ENCODE measurements at places on chromosomes 6 and 20. TPM values are rescaled to one million over a fixed set of nuclear protein-coding genes. Genes with fewer than 3 reads are reported as not detected.

- no peak overlapping the region for H3K4me3 ChIP-seq
- H3K4me1 ChIP-seq, result peaks cover 10% of the 10 kb centered on the region
- no peak overlapping the region for H3K27ac ChIP-seq
- no peaks in the 10 kb centered on the region for H3K36me3 ChIP-seq
- no peak for DNase-seq
Observed at GRCh38 chr6:149990212-149990660, 26.5 kb downstream of the ULBP1 start.

DNA sequence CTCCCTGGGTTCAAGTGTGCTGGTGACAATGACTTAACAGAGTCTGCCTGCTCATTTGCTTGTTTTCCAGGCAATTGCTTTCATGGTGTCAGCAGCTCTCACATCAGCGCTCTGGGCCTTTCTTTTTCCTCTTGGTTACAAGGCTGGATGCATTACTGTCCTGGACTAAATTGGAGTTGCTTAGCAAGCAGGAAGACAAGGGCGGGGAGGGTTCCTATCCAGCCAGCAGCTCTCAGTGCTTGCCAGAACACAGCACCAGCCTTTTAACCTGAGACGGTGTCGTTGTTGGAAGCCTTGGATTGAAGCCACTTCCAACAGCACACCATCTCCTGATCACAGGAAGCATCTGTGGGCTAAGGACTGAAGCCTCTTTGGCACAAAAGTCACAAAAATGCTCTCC lies 606.9 kb downstream of the CDH26 start:
- H3K27ac ChIP-seq, result no peak overlapping the region
- no peaks in the 10 kb centered on the region for H3K4me1 ChIP-seq
- peak; percentile 49 for DNase-seq
- H3K4me3 ChIP-seq, result no peak overlapping the region
- H3K36me3 ChIP-seq, result no peaks in the 10 kb centered on the region

DNA sequence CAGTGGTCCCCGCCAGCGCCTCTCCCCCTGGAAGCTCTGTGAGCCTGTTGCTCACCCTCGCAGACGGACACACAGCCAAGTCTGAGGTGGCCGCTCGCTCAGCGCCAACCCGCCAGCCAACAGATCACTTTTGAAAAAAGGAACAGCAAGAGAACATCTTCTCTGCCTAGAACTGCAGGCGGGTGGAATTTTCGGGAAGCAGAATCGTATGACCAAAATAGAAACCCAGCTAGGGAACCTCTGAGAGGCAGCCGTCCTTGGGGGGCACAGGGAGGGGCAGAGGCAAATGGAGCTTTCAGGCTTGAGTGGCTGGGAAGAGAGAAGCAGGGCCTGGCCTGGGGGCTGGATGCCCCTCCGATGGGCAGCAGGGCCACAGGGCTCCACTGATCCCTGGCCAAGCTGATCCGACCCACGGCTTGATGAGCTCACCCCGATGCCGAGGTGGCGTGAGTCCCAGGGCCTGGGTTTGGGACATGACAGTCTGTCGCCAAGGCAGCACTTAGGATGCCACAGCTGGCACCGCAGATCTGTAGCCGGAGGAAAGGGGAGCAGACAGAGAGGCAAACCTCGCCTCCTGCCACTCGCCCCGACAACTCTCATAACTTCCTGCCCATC lies 9.8 kb downstream of the NFATC2 start:
- H3K4me3 ChIP-seq, result no peak overlapping the region
- peaks cover 5% of the 10 kb centered on the region for H3K4me1 ChIP-seq
- no peaks in the 10 kb centered on the region for H3K27me3 ChIP-seq
- H3K27ac ChIP-seq, result peak overlapping the region; percentile 37
- DNase-seq, result peak; percentile 57

GRCh38 chr6:39859025-39859424 lies 66.8 kb downstream of the DAAM2 start:
- no peak overlapping the region for H3K27ac ChIP-seq
- H3K27me3 ChIP-seq, result no peaks in the 10 kb centered on the region
- DNase-seq, result no peak
- H3K4me3 ChIP-seq, result no peak overlapping the region
- H3K4me1 ChIP-seq, result no peaks in the 10 kb centered on the region
- H3K36me3 ChIP-seq, result peaks cover 15% of the 10 kb centered on the region

GRCh38 chr20:60211618-60212463 lies 253.6 kb downstream of the CDH26 start:
- H3K27ac ChIP-seq, result no peak overlapping the region
- no peak for DNase-seq
- H3K4me3 ChIP-seq, result no peak overlapping the region

Gene TTK
- 0.69 TPM for polyA plus RNA-seq

- peaks cover 3% of the 10 kb centered on the region for H3K4me1 ChIP-seq
- no peaks in the 10 kb centered on the region for H3K36me3 ChIP-seq
- H3K27ac ChIP-seq, result no peak overlapping the region
- H3K4me3 ChIP-seq, result no peak overlapping the region
- no peaks in the 10 kb centered on the region for H3K27me3 ChIP-seq
Observed at GRCh38 chr6:135811170-135811569, 40.3 kb upstream of the PDE7B start.

GRCh38 chr6:159756508-159756907 lies 5.3 kb upstream of the ACAT2 start:
- H3K36me3 ChIP-seq, result peaks cover 45% of the 10 kb centered on the region
- H3K4me1 ChIP-seq, result no peaks in the 10 kb centered on the region
- H3K4me3 ChIP-seq, result no peak overlapping the region

Gene VIP
- polyA plus RNA-seq, result 13.0 TPM

- H3K4me1 ChIP-seq, result peaks cover 3% of the 10 kb centered on the region
- H3K27ac ChIP-seq, result no peak overlapping the region
- DNase-seq, result no peak
- H3K27me3 ChIP-seq, result no peaks in the 10 kb centered on the region
- no peak overlapping the region for H3K4me3 ChIP-seq
- H3K36me3 ChIP-seq, result no peaks in the 10 kb centered on the region
Observed at GRCh38 chr6:84517741-84518530, 246.5 kb downstream of the TBX18 start.

DNA sequence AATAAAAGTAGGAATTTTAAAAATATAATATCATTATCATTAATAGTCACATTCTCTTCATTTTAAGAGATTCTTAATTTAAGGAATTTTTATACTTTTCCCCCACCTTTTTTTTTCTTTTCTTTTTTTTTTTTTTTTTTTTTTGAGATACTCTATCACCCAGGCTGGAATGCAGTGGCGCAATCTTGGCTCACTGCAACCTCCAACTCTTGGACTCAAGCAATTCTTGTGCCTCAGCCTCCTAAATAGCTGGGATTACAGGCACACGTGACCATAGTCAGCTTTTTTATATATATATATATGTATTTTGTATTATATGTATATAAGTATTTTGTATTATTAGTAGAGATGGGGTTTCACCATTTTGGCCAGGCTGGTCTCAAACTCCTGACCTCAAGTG lies 457.7 kb downstream of the CDKAL1 start:
- H3K4me3 ChIP-seq, result no peak overlapping the region
- no peak overlapping the region for H3K27ac ChIP-seq
- H3K36me3 ChIP-seq, result no peaks in the 10 kb centered on the region
- no peaks in the 10 kb centered on the region for H3K27me3 ChIP-seq

Gene MRPL14
- polyA plus RNA-seq, result 219 TPM

Gene F13A1
- 15.6 TPM for polyA plus RNA-seq

Gene CALHM4
- not detected for polyA plus RNA-seq

Gene CTCFL
- 0.02 TPM for polyA plus RNA-seq

- H3K27me3 ChIP-seq, result no peaks in the 10 kb centered on the region
- no peak overlapping the region for H3K27ac ChIP-seq
- no peak overlapping the region for H3K4me3 ChIP-seq
- no peaks in the 10 kb centered on the region for H3K36me3 ChIP-seq
- DNase-seq, result no peak
Observed at GRCh38 chr6:19156443-19156842, 680.7 kb upstream of the ID4 start.

Gene CLDN20
- not detected for polyA plus RNA-seq

DNA sequence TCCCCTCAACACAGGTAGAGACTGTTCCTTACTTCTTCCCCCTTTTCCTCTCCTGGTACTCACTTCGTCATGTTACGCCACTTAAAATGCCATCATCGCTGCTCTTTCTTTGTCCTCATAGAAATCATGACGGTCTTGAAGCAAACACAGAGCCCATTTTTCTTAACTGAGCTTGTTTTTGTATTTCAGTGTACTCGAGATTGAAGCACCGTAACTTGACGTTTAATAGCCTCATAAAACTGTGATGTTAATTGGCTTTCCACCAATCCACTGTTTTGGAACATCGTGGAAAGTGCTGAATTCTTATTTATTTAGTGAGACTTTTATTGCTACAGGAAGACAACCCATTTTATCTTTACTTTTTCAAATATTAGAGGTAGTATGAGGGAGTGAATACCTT lies 38.7 kb downstream of the DUSP22 start:
- H3K36me3 ChIP-seq, result peaks cover 2% of the 10 kb centered on the region
- H3K4me1 ChIP-seq, result peaks cover 7% of the 10 kb centered on the region
- H3K27me3 ChIP-seq, result no peaks in the 10 kb centered on the region
- no peak overlapping the region for H3K4me3 ChIP-seq

Gene C6orf163
- 0.21 TPM for polyA plus RNA-seq

GRCh38 chr6:53048431-53049195 lies 16.6 kb upstream of the FBXO9 start:
- H3K27me3 ChIP-seq, result no peaks in the 10 kb centered on the region
- H3K4me1 ChIP-seq, result no peaks in the 10 kb centered on the region
- H3K27ac ChIP-seq, result no peak overlapping the region

DNA sequence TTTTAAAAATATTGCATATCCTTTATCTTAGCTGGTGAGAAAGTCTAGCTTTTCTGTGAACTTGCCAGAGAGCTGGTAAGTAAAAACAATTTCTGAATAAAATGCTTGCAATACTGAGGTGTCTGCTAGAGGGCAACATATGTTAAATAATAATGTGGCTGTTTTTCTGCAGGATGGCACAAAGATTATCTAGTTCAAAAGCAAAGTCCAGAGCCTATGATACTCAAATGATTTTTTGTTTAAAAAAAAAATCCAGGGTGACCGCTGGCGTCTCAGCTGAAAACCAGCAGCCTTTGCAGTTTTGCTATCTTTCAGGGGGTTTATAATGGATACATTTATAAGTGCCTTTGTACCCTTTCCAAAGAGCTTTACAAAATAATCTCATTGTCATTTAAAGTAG lies 194.9 kb downstream of the PHACTR1 start:
- H3K4me3 ChIP-seq, result no peak overlapping the region
- no peaks in the 10 kb centered on the region for H3K4me1 ChIP-seq
- no peak overlapping the region for H3K27ac ChIP-seq
- DNase-seq, result peak; percentile 66
- no peaks in the 10 kb centered on the region for H3K27me3 ChIP-seq

DNA sequence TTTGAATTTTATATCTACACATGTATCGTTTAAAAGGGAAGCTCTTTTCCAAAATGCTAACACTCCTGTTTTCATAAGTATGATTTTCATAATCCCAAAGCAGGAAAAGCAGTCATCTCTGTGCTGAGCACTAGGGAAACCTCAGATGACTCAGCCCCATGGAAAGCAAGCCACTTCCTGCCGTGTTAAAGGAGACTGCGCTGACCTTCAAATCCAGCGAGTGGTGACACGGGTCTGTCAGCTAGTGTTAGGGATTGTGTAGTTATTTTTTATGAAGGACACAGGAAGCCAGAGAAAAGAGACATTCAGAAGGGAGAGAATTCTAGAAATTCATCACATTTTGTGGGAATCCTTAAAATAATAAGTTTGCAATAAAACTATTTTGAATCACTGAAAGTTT lies 57.0 kb upstream of the CD93 start:
- peaks cover 12% of the 10 kb centered on the region for H3K4me1 ChIP-seq
- peaks cover 4% of the 10 kb centered on the region for H3K27me3 ChIP-seq
- no peak for DNase-seq
- peak overlapping the region; percentile 75 for H3K27ac ChIP-seq

GRCh38 chr20:8718279-8718678 lies 350.6 kb upstream of the PLCB4 start:
- no peaks in the 10 kb centered on the region for H3K4me1 ChIP-seq
- H3K27me3 ChIP-seq, result no peaks in the 10 kb centered on the region
- peak; percentile 27 for DNase-seq
- H3K4me3 ChIP-seq, result no peak overlapping the region
- no peaks in the 10 kb centered on the region for H3K36me3 ChIP-seq

GRCh38 chr20:20184706-20185105 lies 132.4 kb downstream of the CFAP61 start:
- no peaks in the 10 kb centered on the region for H3K27me3 ChIP-seq
- no peaks in the 10 kb centered on the region for H3K36me3 ChIP-seq
- DNase-seq, result no peak
- no peak overlapping the region for H3K27ac ChIP-seq
- H3K4me3 ChIP-seq, result no peak overlapping the region

DNA sequence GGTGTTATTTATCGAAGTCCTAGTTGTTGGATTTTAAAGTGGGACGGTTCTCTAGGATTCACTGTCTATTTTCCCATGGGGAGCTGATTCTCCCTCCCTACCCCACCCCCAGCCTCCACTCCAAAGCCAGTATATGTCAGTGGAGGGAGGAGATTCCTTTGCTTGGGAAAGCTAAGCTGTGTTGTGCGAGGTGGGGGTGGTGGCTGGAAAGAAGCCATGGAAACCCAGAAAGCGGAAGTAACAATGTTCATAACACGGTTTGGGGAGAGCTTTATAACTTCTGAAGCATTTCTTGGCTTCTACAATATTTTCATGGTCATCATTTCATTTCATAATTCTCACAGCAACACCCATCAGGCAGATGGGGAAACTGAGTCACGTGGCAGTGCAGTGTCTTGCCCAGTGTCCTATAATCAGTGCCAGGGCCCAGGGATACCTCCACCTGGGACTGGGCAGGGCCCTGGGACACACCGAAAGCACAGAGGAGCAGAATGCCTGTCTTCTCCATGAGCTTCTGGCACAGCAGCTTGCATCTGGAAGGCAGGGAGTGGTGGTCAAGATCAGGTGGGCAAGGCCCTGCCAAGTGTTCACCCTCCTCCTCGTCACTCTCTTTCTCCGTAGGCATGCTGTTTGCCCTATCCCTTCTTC lies 4.5 kb downstream of the SUN5 start:
- no peak overlapping the region for H3K27ac ChIP-seq
- H3K4me3 ChIP-seq, result no peak overlapping the region
- peaks cover 3% of the 10 kb centered on the region for H3K27me3 ChIP-seq
- H3K36me3 ChIP-seq, result no peaks in the 10 kb centered on the region
- H3K4me1 ChIP-seq, result no peaks in the 10 kb centered on the region
- peak; percentile 38 for DNase-seq

GRCh38 chr6:53771785-53772624 lies 22.8 kb upstream of the LRRC1 start:
- no peaks in the 10 kb centered on the region for H3K4me1 ChIP-seq
- no peak overlapping the region for H3K27ac ChIP-seq

Gene ERVFRD-1
- 0.26 TPM for polyA plus RNA-seq

Gene VSX1
- polyA plus RNA-seq, result not detected

DNA sequence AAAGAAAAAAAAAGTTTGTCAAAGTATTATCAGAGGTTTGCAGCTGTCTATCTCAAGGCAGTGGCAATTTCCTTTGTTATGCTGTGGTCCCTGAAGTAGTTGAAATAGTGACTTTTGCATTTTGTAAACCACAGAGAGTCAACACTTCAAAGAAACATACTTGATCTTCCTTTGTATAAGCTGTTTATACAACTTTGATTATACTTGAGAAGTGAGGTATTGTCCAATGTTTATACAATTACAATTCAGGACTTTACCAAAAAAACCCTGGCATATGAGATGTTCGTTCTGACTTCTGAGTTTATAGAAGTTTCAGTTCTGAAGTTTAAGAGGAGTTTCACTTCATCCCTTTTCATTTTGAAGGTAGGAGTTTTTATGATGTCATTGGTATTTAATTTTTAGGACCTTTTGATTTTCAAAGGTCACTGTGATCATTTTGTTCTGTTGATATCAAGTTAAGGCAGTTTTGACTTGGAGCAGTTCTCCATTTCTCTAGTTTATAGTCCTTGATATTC lies 4.0 kb downstream of the STK4 start:
- H3K36me3 ChIP-seq, result peaks cover 9% of the 10 kb centered on the region
- DNase-seq, result no peak
- H3K27me3 ChIP-seq, result no peaks in the 10 kb centered on the region
- H3K27ac ChIP-seq, result no peak overlapping the region

All from lung (tissue), 17 donors.